BE2C (cell line): ENCODE measurements at places on chromosomes 3 and 15.

- DNase-seq: no peak
Measured at GRCh38 chr3:110174908-110175307, 837.6 kb upstream of the DPPA4 start.

GRCh38 chr15:56719774-56720555 lies 13.3 kb downstream of the ZNF280D start:
- DNase-seq: no peak

DNA sequence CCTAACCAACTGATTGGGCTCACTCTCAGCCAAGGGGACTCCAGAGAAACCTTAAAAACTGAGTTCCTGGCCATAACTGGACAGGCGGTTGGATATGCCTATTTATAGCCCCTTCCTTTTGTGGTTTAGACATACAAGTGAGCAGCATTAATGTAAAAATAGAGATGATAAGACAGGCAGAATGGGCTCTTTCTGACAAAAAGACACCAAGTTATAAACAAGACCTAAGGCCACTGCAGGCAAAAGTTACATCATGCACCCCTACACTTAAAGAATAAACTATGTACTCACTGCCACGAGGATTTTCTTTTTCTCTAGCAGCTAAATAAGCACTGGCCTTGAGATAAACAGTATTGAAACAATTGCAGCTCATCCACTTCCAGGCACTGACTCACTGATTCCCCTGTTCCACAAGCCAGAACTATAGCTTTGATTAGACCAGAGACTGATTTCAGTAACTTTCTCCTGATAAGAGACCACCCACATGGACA lies 30.1 kb downstream of the SUCNR1 start:
- DNase-seq: no peak

- peak; percentile 24 for DNase-seq
Measured at GRCh38 chr15:66294157-66294931, 976 bp downstream of the DIS3L start.

DNA sequence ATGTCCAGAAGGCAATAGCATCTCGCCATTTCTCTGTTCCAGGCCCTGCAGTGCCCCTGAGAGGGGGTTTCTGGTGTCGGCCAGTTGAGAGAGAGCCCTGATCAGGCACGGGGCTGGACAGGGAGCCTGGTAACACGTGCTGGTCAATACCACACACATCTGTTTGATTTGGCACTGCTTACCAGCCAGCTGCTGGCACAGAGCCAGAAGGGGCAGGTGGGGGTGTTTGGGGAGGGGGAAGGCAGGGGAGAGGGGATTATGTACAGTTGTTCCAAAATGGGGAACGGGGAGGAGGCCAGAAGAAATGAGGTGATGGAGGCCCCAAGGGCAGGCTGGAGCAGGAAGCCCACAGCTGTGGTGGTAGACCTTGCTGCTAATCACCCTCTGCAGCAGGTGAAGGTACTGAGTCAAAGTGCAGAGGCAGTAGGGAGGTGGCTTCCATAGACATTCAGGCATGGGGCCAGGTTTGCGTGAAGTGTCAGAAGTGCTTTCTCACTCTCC lies 153.5 kb upstream of the LPP start:
- DNase-seq: peak; percentile 22

DNA sequence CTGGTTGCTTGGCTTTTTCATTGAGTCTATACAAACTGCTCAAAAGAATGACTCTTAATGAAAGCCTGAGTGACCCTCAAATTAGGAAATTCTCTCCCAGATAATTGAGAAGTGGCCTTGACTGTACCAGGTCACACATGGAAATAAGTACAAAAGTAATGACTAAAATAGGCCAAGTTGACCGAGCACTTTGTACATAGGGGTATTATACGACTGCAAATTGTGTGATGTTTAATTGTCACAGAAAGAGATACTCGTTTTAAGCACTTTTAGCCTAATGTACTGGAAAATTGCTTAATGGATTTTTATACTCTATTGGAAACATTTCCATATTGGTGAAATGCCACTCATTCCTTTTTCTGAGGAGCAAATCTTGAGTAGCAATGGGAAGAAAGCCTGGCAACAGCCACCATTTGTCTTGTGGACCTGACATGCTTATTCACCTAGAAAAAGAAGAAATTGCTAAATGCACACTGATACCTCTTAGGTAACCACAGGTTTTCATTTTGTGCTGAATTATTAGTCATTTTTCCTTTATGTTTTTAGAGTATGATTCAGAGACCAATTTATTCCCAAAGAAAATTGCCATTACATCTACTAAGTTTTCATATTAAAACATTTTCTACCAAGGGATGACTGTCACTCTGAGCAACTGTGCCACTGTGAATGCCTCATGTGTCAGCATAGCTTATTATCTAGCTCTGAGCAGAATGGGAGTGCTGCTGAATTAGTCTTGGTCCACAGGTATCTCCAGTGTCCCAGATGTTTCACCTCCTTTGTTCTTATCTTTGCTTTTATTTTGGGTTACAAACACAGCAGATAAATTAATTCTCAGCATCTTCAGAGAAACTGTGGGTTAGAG lies 8.9 kb upstream of the PXK start:
- no peak for DNase-seq

DNA sequence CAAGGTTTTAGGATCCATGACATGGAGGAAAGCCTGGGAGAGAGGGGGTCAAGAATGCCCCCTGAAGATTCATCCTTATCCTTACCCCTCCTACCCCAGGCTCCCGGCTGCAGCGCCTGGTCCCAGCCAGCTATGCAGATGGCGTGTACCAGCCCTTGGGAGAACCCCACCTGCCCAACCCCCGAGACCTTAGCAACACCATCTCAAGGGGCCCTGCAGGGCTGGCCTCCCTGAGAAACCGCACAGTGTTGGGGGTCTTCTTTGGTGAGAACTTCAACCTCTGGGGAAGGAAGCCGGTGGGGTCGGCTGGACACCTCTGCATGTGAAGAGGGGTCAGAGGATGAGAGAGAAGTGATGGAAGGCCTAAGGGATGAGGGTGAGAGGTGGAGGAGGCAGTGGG lies 4.3 kb downstream of the DUOX1 start:
- no peak for DNase-seq

GRCh38 chr15:37536967-37537605 lies 397.4 kb upstream of the TMCO5A start:
- no peak for DNase-seq

DNA sequence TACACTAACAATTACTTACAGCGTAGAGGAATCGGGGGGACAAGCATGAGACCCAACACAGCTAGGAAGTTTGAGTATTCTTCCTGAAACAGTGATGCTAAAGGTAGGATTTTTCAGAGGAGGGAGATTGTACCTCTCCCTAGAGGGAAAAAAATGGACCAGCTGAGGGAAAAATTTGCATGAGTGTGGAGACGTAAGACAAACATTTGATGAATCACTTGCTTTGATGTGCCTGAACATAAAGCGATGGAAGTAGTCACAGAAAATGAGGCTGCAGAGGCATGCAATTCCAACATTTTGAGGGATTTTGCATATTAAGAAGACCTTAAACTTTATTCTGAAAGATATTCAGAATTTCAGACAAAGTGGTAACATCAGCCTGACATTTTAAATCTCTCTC lies 102.2 kb downstream of the COL6A6 start:
- no peak for DNase-seq

GRCh38 chr3:134640378-134640777 lies 10.4 kb downstream of the KY start:
- no peak for DNase-seq

DNA sequence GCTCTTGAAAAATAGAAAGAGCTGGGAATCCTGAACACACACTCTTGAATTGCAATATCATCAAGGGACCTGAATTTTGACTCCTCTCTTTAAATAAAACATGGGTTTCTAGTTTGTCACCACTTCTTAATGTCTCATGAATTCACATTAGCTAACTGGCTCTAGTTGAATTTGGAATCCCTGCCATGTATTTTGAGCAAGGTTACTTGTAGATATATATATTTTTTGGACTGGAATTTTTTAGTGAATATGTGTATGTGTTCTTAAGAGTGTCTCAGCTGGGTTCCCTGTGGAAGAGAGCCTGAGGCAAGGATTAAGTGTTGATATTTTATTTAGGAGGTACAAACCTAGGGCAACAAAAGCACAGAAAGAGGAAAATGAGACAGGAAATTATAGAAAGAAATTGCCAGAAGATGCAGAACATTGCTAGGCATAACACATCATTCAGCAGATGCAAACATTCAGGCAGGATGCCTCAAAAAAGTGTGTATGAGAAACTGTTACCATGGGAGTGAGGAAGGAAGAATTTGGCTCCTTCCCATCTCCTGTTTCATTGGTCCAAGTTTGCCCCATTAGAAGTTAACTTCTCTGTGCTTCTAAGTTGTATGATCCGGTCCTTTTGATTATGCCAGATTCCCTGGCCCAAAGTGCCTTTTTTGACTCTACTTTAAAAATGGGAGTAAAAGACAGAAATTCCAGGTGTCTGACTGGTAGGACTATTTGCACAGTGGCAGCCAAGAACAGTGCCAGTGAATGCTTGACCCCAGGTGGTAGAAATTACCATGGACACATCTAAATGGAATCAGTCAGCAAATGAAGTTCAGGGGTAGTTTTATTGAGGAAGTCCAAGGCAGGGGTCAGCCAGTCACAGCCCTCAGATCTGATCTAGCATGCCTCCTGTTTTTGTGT lies 253.7 kb upstream of the TGFBR2 start:
- DNase-seq: no peak

- DNase-seq: no peak
Measured at GRCh38 chr3:98890181-98890835, 11.2 kb downstream of the DCBLD2 start.

GRCh38 chr15:76986743-76987142 lies 8.2 kb upstream of the PSTPIP1 start:
- DNase-seq: no peak

DNA sequence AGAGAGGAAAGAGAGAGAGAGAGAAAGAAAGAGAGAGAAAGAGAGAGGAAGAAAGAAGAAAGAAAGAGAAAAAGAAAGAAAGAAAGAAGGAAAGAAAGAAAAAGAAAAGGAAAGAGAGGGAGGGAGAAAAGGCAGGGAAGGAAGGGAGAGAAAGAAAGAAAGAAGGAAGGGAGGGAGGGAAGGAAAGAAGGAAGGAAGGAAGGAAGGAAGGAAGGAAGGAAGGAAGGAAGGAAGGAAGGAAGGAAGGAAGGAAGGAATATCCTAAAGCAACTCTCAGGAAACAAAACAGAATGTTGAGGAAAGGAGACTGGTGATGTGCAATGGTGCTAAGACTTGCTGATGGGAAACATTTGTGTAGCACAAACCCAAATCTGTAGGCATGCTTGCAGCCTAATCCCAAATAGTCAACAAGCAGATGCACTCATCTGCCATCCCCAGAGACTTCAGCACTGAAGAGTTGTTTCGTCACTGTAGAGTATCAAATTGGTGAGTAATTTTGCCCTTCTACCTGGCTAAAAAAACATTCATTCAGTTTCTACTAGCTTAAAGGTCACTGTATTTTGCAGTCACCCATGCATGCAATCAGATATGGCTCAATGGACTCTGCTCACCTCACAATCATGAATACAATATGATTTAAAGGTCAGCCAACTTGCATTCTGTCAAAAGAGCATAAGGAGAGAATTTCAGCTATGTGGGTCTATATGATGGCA lies 480.3 kb downstream of the FGF12 start:
- no peak for DNase-seq

DNA sequence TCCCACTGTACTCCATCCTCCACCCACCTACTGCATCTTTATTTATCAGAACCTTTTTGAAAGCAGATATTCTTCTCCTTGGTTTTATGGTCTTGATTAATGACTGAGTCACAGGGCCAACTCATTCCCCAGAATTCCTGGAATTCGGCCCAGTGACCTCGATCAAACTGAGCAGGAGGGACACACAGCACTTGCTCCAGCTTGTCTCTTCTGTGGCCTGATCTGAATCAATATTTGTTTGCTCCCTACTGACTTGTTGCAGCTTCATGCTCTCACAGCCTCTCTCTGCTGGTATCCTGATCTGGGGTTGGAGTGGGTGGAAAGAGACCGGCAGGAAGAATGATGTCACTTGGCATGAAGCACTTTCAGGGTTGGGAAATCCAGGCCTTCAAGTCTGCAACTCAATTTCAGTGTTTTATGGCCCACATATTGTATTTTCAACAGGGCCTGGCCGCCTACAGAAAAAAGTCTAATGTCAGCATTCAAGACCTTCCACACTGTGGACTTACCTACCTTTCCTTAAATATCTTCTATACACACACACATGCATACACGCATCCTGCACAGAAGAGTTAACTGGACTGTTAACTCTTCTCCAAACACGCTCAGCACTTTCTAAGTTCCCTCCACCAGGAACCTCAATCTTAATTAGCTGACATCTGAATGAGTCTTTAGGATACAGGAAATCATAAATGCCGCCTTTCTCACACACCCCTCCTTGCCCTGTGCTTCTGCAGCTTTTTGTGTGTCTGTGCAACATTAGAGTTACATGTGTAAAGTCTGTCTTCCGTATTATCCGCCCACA lies 4.6 kb downstream of the ANXA2 start:
- peak; percentile 60 for DNase-seq

GRCh38 chr15:85758655-85758978 lies 36.1 kb downstream of the KLHL25 start:
- DNase-seq: no peak

DNA sequence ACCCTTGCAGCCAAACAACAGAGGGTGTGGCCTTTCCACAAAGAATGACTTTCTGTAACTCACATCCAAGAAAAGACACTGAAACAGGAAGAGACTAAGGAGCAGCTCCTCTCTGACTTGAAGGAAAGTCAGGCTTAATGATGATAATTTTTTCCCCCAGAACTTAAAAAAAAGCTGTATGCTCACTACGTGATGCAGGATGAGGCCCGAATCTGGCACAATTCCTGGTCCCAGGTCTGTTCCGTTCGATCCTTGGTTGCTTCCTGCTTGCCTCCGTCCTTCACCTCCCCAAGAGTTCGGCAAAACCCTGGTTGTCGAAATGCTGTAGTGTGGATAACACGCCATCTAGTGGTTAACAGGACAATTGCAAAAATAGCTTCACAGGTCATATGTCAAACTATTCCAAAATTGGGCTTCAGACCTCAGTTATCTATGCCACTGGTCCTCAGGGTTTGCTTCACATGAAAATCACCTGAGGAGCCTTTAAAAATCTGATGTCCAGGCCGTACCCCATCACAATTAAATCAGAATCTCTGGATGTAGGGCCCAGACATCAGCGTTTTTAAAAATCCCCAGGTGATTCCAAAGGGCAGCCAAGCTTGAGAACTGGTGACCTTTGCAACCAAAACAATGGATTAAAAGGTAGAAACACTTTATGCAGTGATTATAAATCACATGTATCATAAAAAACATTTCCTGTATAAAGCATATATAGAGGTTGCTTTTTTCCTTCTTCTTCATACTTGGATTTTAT lies 28.1 kb upstream of the SYNM start:
- peak; percentile 64 for DNase-seq

- DNase-seq: no peak
Measured at GRCh38 chr3:194064380-194065332, 71.3 kb upstream of the HES1 start.

DNA sequence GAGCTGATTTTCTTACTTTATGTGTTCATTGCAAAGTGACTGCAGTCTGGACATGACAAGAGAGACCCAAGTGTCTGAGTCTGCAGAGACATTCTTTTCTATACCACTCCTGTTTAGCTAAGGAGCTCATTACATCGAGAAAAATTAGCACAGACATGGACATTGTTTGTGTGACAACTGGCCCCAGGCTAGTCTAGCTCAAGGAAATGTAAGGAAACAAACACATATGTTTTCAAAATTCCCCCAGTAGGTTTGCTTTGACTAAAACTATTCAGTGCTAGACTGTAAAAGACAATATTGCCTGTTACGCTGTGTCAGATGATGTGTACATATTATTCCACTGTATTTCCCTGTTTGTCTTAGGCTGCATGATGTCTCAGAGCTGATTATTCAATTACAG lies 40.9 kb downstream of the TPRG1 start:
- DNase-seq: no peak
